Stimulated activated CD4-positive, alpha-beta T cell treated with anti-CD3 and anti-CD28 coated beads, TNF-alpha, amount 100 ng/mL, for 48 hours (primary cell): ENCODE measurements at places on chromosomes 6 and 20.

DNA sequence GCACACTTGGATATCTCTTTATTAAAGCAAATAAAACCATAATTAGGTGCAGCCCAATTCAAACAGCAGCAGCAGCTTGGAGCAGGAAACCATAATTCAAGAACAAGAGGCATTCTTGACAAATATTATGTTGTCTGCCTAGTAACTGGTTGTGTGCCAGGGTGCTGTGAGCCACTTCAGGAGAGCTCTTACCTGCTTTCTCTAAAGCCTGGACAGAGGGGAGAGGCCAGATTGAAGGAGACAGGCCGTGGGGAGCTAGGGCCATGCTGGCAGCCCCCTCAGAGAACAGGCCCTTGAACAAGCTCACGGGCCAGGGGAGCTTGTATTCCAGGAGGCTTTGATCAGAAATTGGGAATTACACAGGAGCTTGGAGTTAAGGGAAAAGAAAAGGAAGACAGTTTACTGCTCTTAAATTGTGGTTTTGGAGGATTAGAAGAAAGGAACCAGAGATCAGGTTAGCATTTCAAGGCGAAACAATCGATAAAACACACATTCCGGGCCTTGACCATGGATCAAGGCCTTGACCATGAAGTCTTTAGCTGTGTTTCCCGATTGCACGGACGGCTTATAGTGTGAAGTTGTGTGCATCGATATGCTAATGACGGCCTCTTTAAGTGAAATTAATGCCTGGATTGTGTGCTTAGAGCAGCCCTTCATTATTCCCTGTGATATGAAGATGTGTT, 69.8 kb upstream of the NKX2-2 start:
- DNase-seq, result no peak

- DNase-seq, result no peak
These were observed 90.8 kb upstream of the AFDN start for GRCh38 chr6:167735951-167736288.

DNA sequence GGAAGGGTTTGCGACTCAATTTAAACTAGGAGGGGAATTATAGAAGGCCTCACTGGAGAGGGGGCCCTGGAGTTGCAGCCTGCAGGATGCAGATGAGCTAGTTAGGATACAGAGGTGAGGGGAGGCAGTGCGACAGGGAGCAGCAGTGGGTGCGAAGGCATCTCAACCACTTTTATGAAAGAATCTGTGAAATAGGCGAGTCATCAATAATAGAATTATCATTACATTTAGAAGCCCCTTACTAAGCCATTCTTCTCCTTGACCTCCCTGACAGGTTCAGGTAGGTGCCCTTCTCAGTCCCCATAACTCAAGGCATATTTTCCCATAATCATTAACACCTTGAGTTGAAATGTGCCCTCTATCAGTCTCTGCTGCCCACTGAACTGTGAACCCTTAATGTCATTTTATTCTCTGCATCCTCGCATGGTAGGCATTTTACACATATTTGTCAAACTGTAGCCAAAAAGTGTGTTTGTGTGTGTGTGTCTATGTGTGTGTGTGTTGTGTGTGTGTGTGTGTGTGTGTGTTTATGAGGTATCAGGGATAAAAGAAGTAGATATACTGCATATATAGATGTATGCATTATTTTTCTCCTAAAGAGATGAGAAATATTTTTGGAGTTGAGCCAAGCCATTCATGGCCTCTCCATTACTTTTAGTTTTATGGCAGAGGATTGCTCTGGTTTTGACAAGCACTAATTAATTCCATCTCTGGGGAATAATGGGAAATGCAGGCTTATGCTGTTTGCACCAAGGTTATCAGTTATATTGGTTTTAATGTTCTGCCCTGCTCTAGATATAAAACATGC, 898.8 kb downstream of the KIF16B start:
- DNase-seq, result no peak

DNA sequence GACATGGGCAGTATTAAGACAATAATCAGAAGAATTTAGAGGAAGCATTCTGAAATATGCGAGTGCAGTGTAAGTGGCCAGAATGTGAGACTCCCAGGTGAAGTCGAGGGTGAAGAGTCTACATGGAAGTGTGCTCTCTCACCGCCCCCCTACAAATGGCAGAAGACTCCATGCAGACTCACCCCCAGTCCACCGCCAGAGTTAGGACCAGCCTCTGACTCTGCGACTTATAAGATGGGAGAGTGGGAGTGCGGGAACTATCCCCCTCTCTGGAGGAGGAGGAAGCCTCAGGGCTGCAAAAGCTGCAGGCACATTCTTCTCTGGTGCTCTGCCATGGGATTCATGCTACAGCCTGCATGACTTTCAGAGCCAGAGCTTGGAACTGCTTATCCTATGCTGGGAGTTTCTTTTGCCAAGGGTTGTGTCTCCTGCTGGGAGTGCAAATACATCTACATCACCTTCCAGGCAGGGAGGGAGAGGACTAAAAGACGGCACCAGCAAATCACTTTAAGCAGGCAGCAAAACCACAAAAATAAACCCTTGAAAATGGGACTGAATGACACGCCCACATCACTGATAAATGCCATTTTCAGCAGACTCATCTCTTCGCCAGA, 206.7 kb upstream of the SULF2 start:
- no peak for DNase-seq

GRCh38 chr6:76441875-76442274, 369.4 kb upstream of the IMPG1 start:
- DNase-seq, result no peak

GRCh38 chr6:45845567-45845966, 170.1 kb downstream of the CLIC5 start:
- DNase-seq, result no peak

- no peak for DNase-seq
These were observed 114.0 kb upstream of the FOXO3 start for GRCh38 chr6:108446629-108447150.

DNA sequence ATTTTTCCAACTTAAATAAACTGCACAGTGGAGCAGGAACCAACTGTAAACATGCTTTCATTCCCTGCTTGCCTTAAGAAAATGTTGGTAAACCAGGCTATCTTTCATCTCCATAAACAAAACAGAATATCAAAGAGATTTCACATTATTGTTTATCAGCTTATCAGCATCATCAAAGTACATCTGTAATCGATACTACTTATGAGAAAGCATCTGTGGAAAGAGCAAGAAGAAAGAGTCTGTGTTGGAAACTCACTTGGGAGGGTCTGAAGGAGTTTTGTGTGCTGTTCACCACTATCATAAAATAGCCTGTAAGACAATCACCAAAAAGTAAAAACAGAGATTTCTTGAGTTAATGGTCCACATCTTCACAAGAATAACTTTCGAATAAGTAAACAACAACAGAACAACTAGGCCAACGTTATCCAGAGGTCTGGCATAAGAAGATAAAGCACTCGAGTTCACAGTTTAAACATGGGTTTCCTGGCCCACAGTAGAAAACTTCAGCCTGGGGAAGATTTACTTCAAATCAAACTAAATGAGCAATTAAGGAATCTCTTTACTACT, 47.9 kb downstream of the EPB41L2 start:
- no peak for DNase-seq

DNA sequence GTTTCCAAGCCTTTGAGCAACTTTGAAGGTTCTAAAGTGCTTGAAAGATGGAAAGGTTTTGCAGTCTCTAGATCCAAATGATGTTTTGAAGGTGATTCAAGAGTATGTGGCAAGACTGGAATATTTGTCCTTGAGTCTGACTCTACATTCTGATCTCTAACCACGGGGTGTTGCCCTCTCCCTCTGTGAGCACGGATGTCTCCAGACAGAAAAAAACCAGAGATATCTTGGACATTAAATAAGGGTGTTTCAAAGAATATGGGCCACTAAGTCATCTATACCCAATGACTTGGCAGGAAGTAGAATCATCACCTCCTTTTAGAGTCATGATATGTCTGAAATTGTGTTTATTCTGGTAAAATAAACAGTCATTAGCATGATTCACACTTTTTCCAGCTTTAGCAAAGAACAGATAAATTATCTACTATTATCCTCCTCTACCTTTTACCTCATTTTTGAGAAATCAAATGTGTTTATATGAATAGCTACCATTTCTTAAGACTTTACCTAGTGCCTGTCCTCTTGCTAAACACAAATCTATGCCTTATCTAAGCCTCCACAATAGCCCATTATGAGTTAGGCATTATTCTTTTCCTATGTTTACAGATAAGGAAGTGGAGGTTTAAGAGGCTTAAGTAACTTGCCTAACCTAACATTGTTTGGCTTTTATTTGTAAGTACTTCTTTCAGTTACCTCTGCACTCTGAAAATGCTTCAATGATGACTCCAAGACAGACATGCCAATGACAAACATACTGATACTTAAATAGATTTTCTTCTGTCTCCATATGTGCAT, 384.4 kb downstream of the BMP2 start:
- no peak for DNase-seq

- DNase-seq, result no peak
These were observed 155.5 kb downstream of the THBS2 start for GRCh38 chr6:169098116-169098515.

GRCh38 chr6:16539086-16539931, 222.0 kb downstream of the ATXN1 start:
- DNase-seq, result no peak

DNA sequence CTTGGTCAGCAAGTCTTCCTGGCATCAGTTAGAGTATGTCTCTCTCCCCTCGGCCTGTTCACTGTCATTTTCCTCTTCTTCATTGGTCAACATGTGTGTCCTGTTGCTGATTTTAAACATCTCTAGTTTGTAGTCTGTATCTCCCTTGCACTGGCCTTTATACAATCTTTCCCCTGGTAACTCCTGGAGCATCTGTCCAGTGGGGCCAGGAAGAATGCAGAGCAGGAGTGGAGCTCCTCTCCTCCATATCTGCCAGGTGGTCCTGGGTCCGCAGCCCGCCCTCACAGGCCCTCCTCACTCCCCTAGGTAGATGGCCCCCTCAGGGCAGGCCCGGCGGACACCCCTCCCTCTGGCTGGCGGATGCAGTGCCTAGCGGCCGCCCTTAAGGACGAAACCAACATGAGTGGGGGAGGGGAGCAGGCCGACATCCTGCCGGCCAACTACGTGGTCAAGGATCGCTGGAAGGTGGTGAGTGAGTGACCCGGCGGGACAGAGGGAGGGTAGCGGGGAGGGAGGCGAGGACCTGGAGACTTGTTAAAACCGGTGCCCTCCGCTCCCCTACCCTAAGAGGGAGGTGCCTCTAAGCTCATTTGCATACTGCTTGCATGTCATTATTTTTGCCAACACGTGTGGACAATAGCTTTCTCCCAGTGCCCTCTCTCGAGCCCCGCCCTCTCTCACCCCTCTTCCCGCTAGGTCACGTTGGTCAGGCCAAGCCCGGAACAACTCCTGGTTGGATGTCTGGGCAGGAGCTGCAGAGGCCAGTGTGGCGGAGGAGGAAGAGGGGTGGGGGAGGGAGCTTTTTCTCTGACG, 3.2 kb downstream of the TTBK1 start:
- DNase-seq, result no peak

DNA sequence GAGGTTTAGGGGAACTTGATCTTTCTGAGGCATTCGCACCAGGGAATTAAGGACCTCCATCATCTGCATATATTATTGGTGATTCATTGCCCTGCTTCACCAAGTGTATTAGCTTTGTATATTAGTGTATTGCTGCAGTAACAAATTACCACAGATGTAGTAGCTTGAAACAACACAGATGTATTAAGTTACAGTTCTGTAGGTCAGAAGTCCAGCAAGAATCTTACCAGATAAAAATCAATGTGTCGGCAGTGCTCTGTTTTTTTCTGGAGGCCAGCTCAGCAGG, 65.8 kb downstream of the HMGN3 start:
- no peak for DNase-seq

DNA sequence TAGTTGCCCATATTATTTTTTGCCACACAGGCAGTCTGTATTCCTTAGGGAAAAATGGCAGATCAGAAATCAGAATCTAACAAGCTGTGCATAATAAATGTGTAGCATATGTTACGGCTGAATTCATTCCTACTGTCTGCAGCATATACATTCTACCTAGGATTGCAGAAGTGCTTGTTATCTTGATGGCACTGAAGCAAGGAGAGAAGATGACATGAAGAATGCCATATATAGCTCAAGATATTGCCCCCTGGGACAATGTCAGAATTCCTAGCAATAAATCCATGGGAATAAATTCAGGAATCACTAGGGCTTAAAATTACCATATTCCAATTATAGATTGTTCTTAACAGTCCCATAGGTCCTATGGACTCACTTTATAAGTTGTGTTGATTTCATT, 293.0 kb upstream of the CNR1 start:
- no peak for DNase-seq

GRCh38 chr20:62368976-62369814, 2.1 kb upstream of the LAMA5 start:
- no peak for DNase-seq

DNA sequence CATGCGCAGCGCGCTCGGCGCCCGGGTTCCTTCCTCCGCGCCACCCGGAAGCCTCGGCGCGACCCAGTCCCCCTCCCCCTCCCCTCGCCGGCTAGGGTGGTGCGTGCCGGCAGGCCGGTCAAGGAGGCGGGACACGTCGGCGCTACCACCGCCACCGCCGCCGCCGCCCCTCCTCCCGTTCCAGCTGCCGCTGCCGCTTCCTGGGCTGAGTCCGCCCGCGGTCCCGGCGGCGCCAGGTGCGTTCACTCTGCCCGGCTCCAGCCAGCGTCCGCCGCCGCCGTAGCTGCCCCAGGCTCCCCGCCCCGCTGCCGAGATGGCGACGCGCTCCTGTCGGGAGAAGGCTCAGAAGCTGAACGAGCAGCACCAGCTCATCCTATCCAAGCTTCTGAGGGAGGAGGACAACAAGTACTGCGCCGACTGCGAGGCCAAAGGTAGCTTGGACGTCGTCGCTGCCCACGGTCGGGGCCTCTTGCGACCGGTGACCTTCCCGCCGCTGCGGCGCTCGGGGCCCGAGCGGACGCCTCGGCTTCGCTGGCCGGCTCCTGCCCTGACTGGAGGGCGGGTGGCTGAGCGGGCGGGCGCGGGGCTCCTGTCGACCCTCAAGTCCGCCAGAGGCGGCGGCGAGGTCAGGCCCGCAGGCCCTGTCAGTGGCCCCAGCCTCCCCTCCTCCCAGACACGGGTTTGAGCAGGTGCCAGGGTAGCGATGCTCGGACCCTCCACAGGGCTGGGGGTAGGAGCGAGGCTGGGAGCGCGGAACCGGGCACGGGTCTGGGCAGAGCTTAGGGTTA, at the start of gene SMAP1:
TSS of gene SMAP1 (plus strand) at position 173 of the 788 bp plus-strand sequence. CDS start at position 314, 141 bp downstream.
- DNase-seq, result peak; percentile 97

GRCh38 chr20:4069751-4070150, 54.4 kb upstream of the RNF24 start:
- DNase-seq, result no peak

DNA sequence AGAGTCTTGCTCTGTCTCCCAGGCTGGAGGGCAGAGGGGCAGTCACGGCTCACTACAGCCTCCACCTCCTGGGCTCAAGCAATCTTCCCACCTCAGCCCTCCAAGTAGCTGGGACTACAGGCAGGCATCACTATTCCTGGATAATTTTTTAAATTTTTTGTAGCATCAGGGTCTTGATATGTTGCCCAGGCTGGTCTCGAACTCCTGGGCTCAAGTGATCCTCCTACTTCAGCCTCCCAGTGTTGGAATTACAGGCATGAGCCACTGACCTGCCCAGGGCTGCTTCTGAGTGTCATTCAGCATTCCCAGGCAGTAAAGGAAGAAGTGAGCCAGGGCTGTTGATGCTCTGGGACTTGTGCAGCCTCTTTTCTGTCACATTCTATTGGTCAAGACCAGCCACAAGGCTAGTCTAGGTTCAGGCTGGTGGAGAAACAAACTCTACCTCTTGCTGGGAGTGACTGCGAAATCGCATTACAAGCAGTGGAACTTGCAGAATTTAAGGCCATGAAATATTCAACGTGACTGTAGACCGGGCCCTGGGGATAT, 2.1 kb upstream of the ARFGEF2 start:
- no peak for DNase-seq

GRCh38 chr6:48744948-48745347, 634.0 kb upstream of the PTCHD4 start:
- no peak for DNase-seq

GRCh38 chr20:42634156-42634555, 555.5 kb downstream of the PTPRT start:
- DNase-seq, result no peak
